ENCODE measurements at places on chromosomes 7 and 10.
A peak's percentile ranks its signal among the peaks of the same experiment; 100 is the strongest.

- DNase-seq, result no peak
Observed at GRCh38 chr7:135151132-135151531, 3.3 kb downstream of the TMEM140 start.

GRCh38 chr7:132218876-132219275 is 357.4 kb downstream of the PLXNA4 start:
- no peak for DNase-seq

GRCh38 chr10:131559450-131559911 is 248.0 kb upstream of the TCERG1L start:
- DNase-seq, result no peak

- no peak for DNase-seq
Observed at GRCh38 chr7:115005953-115006352, 84.1 kb downstream of the MDFIC start.

- DNase-seq, result no peak
Observed at GRCh38 chr7:6032641-6033040, 1.5 kb downstream of the ANKRD61 start.

- peak; percentile 51 for DNase-seq
Observed at GRCh38 chr10:69567920-69568319, 5.3 kb downstream of the NEUROG3 start.

DNA sequence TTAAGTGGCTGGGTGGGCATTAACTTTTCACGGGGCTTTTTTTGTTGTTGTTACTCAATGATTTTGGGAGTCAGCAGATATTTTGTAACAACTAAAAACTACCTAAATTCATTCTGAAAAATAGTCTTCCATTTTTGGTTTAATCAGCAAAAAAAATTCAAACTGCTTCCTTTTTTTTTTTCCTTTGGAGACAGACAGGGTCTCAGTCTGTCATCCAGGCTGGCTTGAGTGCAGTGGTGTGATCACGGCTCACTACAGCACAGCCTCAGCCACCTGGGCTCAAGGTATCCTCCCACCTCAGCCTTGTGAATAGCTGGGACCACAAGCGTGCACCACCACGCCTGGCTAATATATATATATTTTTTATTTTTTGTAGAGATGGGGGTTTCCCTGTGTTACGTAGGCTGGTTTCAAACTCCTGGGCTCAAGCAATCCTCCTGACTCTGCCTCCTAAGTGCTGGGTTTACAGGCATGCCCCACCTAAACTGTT is 36.5 kb downstream of the SKIDA1 start:
- DNase-seq, result no peak

- no peak for DNase-seq
Observed at GRCh38 chr7:28889290-28889689, 68.8 kb downstream of the TRIL start.

DNA sequence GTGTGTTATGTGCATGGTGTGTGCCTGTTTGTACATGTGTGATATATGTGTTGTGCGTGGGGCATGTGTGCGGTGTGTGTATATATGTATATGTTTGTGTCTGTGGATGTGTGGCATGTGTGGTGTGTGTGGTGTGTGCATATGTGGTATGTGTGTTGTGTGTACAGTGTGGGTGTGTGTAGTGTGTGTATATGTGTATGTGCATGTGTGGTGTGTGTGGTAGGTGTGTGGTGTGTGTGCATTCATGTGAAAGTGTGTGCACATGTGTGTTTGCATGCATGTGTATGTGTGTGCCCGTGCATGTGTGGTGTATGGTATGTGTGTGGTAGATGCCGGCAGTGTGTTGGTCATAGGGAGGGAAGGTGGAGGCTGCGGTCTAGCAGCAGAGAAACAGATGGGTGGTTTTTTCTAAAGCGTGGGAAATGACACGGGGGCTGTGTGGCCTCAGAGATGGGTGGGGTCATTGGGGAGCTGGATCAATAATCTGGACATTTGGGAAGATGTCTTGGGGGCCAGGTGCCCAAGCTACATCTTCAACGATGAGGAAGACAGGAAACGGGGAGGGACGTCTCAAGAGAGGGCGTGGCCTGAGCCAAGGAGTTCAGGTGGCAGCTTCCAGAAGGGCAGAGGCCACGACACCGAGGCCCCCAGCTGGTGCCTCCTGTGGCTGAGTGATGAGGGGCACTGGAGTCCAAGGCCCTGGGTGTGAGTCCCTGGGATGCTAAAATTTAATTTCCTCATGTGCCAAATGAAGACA is 481.3 kb downstream of the DNAJB6 start:
- no peak for DNase-seq

- DNase-seq, result peak; percentile 22
Observed at GRCh38 chr10:122549636-122550035, 10.9 kb upstream of the DMBT1 start.

DNA sequence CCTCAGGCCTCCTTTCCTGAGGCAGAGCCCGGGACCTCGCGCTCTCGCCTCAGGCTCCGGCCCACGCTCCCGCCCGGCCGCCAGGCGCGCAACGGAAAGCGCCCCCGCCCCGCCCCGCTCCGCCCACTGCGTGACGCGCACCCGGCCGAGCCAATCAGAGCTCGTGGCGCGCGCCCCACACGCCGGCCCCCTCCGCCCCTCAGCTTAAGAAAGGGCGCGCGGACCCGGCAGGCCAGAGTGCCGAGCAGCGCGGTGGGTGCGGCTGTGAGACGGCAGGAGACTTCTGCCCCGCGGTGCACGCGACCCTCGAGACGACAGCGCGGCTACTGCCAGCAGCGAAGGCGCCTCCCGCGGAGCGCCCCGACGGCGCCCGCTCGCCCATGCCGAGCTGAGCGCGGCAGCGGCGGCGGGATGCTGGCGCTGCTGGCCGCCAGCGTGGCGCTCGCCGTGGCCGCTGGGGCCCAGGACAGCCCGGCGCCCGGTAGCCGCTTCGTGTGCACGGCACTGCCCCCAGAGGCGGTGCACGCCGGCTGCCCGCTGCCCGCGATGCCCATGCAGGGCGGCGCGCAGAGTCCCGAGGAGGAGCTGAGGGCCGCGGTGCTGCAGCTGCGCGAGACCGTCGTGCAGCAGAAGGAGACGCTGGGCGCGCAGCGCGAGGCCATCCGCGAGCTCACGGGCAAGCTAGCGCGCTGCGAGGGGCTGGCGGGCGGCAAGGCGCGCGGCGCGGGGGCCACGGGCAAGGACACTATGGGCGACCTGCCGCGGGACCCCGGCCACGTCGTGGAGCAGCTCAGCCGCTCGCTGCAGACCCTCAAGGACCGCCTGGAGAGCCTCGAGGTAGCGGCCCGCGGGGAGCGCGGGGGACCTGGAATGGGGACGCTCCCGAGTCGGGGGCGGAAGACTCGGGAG is at the start of gene NPTX2:
Gene NPTX2, plus strand, starts transcription at position 235 of the 909 bp plus-strand sequence. Its CDS starts 177 bp downstream, at position 412.
- DNase-seq, result peak; percentile 32

- peak; percentile 74 for DNase-seq
Observed at GRCh38 chr7:18895456-18895855, 222.0 kb downstream of the TWIST1 start.

- no peak for DNase-seq
Observed at GRCh38 chr7:121398246-121398645, 2.1 kb upstream of the FAM3C start.

- no peak for DNase-seq
Observed at GRCh38 chr7:66303454-66304155, 98.5 kb downstream of the TPST1 start.

GRCh38 chr10:48406204-48406603 is 99.7 kb downstream of the MAPK8 start:
- DNase-seq, result no peak

GRCh38 chr10:77700086-77700485 is 62.5 kb upstream of the KCNMA1 start:
- DNase-seq, result no peak

DNA sequence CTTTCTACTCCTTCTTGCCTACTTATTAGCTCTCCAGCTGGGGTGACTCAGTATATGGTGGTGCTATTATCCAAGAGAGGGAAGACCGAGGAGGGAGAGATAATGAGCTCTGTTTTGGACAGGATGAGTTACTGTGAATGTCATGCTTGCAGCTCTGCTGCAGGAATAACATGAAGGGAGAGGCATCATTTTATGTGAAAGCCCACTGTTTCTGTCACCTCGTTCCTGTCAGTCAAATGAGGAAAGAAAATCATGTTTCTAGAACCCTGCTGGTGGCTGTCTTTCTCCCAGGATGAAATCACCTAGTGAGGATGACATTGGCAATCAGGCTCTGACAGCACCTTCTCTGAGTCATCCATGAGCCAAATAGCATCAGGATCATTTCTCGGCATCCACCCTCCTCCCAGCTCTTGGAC is 1291.6 kb upstream of the AUTS2 start:
- DNase-seq, result no peak

- DNase-seq, result no peak
Observed at GRCh38 chr10:130737186-130737585, 574.3 kb downstream of the TCERG1L start.

- no peak for DNase-seq
Observed at GRCh38 chr7:17401791-17402627, 103.6 kb downstream of the AHR start.

- no peak for DNase-seq
Observed at GRCh38 chr10:127151981-127152699, 44.3 kb downstream of the INSYN2A start.

- peak; percentile 33 for DNase-seq
Observed at GRCh38 chr7:87218796-87219544, 562 bp downstream of the TMEM243 start.

GRCh38 chr7:47536661-47537611 is 45.0 kb downstream of the TNS3 start:
- peak; percentile 91 for DNase-seq

- DNase-seq, result no peak
Observed at GRCh38 chr10:78259391-78259790, 225.7 kb downstream of the RPS24 start.

- peak; percentile 81 for DNase-seq
Observed at GRCh38 chr10:30755441-30755953, 125.9 kb upstream of the LYZL2 start.

DNA sequence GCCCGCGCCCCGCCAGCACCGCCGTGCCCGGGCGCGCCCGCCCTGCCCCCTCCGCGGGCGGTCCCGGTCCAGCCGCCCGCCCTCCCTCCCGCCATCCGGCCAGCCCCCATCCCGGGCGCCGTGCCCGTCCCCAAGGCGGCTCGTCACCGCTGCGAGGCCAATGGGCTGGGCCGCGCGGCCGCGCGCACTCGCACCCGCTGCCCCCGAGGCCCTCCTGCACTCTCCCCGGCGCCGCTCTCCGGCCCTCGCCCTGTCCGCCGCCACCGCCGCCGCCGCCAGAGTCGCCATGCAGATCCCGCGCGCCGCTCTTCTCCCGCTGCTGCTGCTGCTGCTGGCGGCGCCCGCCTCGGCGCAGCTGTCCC is at the start of gene HTRA1:
Gene HTRA1, plus strand, starts transcription at position 187 of the 362 bp plus-strand sequence. Its CDS starts 100 bp downstream, at position 287.
- DNase-seq, result peak; percentile 71

All from fibroblast of skin of abdomen (primary cell).